AML-193 (cell line): ENCODE measurements at places on chromosomes 4 and X.

DNA sequence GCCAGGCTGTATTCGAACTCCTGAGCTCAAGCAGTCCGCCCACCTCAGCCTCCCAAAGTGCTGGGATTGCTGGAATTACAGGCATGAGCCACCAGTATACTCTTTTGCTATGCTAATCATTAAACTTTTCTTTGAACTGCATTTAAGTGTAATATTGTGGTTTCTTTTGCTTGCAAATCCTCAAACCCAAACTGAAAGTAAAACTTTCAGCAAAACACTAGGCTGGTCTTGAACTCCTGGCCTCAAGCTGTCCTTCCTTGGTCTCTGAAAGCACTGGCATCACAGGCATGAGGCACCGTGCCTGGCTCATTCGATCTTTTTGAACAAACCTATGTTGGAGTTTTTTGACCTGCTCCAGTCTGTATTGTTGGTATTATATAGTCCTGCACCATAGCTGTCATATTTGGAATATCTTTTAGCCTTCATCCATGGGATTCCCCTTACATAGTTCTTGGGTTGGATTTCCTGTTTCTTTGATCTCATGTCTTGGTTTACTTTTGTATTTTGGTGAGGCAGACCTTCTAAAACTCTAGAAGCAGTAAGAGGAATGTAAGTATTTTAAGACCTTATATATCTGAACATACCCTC is 34.1 kb downstream of the MOB1B start:
- DNase-seq = no peak

DNA sequence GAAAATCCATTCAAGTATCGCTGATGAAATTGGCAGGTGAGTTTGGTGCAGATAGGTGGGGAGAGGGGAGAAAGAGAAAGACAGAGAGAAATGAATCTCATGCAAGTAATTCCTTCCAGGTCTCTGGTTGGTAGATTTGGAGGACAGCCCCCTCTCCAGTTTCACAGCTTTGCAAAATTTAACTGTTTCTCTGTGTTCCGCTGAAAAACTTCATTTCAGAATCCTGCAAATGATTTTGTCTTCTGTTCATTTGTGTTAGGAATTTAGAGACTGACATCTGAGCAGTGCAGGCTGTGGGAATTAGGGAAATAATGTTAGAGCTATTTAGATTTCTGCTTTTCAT is 328.5 kb downstream of the FBXW7 start:
- no peak for DNase-seq

DNA sequence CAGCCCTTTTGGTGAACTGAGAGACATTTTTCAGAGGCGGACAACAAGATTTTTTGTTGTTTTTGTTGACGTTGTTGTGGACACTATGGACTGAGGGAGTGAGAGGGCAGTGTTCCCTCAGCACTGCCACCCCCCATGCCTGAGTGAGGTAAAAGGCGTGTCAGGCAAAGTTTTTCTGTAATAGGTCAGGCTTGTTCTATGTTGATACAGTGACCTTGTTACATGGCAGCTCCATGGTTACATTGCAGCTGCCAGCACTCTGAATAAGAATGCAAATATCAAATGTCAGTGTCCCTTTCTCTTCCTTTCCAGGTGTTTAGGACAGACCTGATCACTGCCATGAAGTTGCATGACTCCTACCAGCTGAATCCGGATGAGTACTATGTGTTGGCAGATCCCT is 36.6 kb downstream of the JADE1 start:
- no peak for DNase-seq

DNA sequence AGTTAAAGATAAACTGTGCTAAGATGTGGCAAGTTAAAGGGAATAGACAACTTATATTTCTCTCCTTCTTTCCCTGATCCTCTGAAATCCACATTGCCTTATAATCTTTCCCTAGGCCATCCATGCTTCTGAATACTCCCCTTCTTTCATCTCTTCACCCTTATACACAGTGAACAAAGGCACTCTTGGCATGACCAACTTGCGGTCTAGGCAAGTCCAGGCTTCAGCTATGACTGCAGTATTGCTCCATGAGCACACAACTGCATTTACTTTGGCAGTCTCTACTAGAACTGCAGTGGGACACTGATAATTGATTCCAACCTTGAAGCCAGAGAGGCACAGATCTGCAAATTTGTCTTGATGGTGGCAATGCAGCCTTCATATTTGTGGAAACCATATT is 24.2 kb upstream of the UBA6 start:
- no peak for DNase-seq
